ENCODE measurements at places on chromosomes 4 and X.

DNA sequence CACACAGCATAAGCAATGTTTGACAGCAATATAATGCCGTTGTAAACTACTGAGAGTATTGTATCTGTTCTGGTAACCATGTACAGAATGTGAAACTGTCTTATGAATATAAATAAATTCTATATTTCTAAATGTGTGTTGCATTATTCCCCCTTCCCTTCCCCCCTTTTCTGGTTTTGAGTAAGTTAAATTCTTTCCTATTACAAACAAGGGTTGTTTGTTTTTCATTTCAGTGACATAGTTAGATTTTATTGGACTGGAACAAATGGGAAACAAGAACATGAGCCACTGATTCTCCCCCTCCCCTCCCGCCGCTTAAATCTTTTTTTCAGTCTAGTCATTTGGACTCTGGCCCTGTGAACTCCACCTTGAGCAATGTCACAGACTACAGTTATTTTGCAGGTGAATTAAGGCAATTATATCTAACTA lies 69.8 kb downstream of the GPAT3 start:
- DNase-seq, result no peak

DNA sequence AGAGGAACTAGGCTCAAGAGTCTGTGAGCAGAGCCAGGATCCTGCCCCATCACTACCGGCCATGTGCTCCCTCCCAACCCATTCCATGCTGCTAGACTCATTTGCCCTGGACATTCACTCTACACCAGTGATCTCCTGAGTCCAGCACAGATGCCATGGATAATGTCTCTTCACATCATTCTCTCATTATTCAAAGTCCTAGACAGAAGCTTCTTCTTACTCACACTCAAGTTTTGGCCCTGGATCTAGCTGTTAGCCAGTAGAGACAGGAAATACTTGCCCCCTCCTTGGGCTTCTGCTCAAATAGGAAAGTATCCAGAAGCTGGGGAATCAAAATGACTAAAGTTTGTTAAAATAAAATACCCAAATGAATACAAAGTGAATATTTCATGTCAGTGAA lies 266.8 kb upstream of the LDB2 start:
- DNase-seq, result no peak

- DNase-seq, result no peak
Measured at GRCh38 chrX:109848461-109849050, 115.5 kb upstream of the ACSL4 start.

DNA sequence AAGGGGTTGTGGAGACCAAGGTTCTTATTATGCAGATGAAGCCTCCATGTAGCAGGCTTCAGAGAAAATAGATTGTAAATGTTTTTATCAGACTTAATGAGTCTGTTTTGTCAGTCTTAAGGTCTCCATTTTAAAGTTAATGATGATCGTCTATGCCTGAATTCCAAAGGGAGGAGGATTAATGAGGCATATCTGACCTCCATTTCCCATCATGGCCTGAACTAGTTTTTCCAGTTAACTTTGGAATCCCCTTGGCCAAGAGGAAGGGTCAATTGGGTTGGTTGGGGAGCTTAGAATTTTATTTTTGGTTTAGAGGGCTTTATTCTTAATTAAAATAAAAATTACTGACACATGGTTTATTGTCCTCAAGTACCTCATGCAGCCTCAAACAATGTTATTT lies 6.9 kb upstream of the PARM1 start:
- DNase-seq, result no peak

- DNase-seq, result no peak
Measured at GRCh38 chr4:142547974-142548373, 298.1 kb downstream of the INPP4B start.

GRCh38 chr4:131309628-131310027 lies 1839.5 kb upstream of the PCDH10 start:
- DNase-seq, result no peak

GRCh38 chr4:14308229-14308651 lies 680.7 kb upstream of the BOD1L1 start:
- no peak for DNase-seq
